NCI-H1048 (cell line): ENCODE measurements at places on chromosomes 3 and 15.

GRCh38 chr3:14118400-14119381 lies 6.0 kb downstream of the CHCHD4 start:
- DNase-seq, result no peak

DNA sequence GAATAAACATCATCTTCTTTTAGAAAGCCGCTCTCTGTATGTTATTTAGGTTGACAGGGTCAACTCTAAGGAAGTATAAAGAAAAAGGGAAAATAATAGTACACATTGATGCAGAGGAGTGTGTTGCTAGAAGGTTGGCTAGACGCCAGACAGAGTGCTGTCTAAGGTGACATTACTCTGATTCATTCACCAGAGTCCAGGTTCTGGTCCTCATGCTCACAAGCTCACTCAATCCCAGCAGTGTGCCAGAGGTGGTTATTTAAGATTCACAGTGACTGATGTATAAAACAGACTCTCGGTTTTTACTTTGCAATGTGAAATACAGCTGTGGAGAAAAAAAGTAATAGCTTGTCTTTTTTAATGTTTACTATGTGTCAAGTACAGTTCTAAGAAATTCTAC lies 1.7 kb downstream of the CFAP44 start:
- DNase-seq, result no peak

GRCh38 chr3:159828542-159828943 lies 160.1 kb upstream of the IL12A start:
- peak; percentile 15 for DNase-seq

GRCh38 chr3:32470362-32470761 lies 32.3 kb downstream of the CMTM6 start:
- DNase-seq, result no peak

GRCh38 chr3:195250473-195251251 lies 20.3 kb downstream of the XXYLT1 start:
- DNase-seq, result no peak

GRCh38 chr3:124117486-124117885 lies 125.6 kb upstream of the ROPN1 start:
- no peak for DNase-seq

DNA sequence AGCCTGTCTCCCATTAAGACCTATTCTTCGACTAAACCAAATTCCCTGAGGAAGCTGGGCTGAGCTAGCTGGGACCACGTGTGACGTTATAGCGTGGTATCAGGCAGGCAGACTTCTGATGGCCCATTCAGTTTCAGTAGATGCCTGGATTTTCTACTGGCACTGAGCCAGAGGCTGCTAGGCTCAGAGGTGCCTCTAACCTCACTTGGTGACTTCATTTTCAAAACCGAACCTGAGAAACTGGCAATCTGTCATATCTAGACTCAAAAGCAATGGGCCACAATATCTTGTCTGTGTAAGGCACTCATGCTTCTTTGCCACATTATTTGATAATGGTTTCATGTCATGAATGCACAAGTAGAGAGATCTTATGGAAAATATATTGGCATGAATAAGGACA lies 352.1 kb upstream of the AZI2 start:
- DNase-seq, result no peak

- no peak for DNase-seq
Observed at GRCh38 chr3:141452045-141452444, 34.8 kb upstream of the RASA2 start.

DNA sequence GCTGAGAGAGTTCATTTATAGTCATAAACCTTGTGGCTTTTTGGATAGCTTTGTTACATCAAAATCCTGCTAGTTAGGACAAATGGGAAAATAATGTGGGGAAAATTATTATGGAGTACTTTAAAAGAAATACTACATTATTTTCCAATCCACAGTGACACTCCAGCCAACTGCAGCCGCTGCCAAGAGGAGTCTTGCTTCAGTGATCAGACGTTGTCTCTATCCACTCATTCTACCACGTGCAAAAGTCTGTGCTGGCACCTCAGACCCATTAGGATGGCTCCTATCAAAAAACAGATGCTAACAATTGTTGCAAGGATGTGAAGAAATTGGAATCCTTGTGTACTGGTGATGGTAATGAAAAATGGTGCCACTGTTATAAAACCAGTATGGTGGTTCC lies 128.6 kb upstream of the IQSEC1 start:
- DNase-seq, result no peak

DNA sequence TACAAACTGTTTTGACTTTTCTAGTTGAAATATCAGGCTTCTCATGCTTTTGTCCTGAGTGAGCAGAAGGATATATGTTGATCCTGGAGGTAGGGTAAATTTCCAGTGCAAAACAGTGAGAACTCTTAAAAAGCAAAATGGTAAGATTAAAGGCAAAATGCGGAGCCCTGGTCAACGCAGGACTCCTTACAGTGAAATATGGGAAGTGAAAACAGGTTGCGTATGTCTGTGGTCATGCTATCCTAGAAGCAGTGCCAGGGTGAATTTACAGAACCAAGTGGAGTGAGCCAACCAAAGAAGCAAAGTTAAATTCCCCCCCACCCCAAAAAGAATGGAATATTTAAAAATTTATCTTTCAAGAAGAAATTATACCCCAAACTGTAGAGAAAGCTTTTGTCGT lies 256.4 kb downstream of the NR2F2 start:
- DNase-seq, result no peak

- DNase-seq, result no peak
Observed at GRCh38 chr3:39165518-39165917, 12.1 kb upstream of the CSRNP1 start.
